ENCODE measurements at places on chromosomes 7 and 10.

DNA sequence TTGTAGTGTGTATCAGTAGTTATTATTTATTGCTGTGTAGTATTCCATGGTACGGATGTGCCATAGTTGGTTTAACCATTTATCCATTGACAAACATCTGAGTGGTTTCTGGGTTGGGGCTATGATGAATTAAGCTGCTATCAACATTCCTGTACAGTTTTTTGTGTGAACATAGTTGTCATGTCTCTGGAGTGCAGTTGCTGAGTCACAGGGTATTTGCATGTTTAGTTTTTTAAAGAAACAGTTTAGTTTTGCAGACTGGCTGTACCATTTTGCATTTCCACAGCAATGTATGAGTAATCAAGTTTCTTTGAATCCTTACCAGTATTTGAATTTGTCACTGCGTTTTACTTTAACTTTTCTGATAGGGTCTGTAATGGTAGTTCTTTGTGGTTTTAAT is 516.7 kb upstream of the CELF2 start:
- no peak for DNase-seq

- no peak for DNase-seq
These were observed 56.9 kb downstream of the GRB10 start for GRCh38 chr7:50725774-50726173.

DNA sequence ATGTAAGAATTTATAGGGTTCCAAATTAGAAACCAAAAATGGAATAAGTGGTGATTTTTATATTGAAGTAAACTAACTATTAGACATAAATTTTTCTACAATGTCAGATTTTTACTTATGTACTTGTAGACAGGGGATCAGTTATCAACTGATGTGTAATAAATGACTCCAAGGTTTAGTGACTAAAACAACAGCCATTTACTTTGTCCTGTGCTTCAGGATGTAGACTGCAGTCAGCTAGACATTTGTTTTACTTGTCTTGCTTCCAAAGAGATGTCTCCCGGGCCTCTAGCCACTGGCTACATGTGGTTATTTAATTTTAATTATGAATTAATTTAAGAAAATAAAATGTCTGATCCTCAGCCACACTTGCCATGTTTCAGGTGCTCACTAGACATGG is 249.7 kb upstream of the IGFBP3 start:
- no peak for DNase-seq

DNA sequence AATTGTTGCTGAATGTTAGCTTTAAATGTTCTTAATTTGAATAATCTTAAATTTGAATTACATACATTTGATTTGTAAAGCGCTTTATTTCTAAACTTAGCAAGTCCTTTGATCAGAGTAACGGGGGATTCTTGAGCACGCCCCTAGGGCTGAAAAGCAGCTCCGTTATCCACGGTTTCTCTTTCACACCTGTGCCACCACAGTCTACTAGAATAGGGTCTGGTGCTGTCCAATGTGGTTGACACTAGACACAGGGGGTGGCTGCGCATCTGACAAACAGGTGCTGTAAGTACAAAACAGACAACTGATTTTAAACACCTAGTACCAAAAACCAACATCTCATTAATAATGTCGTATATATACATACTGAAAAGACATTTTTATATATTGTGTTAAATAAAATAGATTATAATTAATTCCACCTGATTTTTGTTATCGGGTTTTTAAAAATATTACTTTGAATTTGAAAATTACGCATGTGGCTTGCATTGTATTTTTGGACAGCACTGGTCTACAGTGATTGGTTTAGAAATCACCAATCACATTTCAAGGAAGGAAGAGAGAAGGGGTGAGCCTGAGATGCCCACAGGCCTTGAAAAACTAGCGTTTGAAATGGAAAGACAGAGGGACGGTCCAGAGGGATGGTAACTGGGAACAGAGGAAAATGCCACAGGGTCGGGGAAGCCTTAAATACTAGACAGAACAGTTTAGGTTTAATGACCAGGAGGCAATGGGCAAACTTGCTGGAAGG is 7.3 kb downstream of the SEPHS1 start:
- no peak for DNase-seq

DNA sequence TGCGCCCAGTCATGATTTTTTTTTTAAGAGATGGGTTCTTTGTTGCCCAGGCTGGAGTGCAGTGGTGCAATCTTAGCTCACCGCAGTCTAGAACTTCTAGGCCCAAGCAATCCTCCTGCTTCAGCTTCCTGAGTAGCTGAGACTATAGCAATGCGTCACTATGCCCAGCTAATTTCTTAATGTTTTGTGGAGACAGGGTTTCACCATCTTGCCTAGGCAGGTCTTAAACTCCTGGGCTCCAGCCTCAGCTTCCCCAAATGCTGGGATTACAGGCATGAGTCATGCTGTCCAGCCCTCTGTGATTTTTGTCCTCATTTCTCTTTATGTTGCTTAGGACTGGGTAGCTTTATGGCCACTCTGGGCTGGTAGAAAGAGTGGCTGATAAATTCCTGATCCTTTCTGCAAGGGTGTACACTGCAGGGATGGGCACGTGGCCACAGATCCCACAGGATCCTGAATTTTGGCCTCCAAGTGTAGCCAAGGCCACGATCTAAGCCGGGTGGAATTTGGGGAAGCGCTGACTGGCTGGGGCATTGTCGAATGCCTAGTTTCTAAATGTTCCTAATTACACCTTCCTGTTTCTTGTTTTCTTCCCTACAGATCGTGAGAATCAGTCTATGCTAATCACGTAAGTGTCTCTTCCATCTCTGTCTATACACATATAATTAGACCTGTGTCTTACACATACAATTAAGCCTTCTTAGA is 24.1 kb upstream of the MYH16 start:
- DNase-seq, result no peak

DNA sequence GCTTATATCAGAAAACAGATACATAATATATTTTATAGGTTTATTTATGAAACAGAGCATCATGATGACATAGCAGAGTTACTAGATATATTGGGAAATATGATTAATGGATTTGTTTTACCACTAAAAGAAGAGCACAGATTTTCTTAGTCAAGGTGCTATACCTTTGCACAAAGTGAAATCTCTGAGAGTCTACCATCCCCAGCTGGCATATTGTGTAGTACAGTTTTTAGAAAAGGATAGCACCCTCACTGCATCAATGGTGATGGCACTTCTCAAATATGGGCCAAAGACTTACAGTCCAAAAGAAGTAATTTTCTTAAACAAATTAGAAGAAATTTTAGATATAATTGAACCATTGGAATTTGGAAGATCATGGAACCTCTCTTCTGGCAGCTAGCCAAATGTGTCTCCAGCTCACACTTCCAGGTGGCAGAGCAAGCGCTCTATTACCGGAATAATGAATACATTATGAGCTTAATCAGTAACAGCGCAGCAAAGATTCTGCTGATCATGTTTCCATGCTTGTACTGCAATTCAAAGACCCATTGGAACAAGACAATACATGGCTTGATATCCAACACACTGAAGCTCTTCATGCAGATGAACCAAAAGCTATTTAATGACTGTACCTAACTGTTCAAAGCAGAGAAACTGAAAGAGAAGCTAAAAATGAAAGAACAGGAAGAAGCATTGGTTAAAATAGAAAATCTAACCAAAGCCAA is 21.9 kb upstream of the CREB3L2 start:
- DNase-seq, result no peak
